ENCODE measurements at places on chromosomes 5 and 9.

DNA sequence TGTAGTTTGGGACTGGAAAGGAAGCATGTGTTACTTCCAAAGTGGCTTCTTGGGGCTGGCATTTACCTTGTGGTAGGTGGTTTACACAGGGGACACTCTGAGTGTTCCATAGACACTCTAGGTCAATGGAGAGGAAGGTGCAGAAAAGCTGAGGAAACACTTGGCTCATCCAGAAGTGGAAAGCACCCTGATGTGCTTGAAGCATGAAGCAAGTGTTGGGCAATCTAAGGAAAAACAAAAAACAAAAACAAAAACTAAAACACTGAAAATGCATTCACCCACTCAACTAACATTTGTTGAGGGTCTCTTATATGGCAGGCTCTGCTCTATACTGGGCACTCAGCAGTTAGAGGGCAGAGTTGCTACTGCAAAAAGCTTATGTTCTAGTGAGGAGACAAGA lies 2.9 kb upstream of the ERAP2 start:
- no peak for DNase-seq

DNA sequence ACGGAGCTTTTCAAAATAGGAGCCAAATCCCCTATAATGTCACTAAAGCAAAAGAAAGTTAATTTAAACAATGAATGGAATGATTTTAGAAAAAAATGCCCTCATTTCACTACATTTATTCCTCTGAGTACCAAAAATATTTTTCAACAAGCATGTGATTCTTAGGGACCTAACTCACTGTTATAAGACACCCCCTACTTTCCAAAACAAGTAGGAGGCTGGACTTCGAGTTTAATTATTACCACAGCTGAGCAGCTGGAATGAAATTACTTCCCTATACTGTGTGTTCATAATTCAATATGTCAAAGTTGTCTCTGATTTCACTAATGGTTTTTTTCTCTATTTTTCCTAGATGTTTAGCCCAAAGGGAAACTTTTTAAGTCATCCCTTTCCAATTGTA lies 61.6 kb downstream of the SAXO1 start:
- no peak for DNase-seq

- DNase-seq = no peak
Measured at GRCh38 chr5:73438645-73439470, 9.7 kb downstream of the FOXD1 start.

DNA sequence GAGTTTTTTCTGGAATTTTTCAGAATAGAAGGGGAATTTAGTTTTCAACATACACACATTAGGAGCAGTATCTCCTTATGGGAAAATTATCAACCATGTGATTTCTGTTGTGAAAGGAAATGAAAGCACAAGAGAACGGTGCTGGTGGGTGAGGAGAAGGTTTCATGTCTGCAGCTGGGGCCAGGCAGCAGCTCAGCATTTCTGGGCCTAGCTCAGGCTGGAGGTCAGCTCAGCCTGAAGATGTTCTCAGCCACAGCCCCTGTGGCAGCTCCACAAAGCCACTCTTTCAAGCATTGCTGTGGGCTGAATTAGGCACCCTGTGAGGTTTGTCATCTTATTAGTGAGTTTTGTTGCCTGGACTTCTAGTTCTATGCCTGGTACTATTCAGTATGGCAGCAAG lies 90.3 kb downstream of the DIRAS2 start:
- no peak for DNase-seq

DNA sequence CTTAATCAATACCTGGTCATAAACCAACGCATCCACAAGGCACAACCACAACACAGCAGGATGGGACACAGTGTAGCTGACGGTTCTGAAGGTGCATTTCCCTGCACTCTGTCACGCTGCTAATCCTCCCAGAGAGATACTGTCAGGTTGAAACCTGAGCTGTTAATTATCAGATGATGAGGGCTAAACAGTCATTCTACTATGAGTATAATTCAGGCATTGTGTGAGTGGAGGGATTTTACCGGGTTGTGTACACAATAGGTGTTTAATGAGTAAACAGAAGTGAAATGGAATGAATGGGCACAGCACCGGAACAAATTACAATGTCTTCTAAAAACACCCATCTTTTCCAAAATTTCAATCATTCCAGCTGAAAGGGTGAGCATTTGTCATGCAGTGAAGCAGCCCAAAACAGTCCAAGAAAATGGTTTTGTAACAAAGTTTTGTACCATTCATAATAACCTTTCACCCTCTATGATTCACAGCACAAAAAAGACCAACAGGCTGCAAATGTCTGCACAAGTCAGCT lies 71.5 kb downstream of the ABCA1 start:
- DNase-seq = no peak

- no peak for DNase-seq
Measured at GRCh38 chr5:141135030-141135717, at the start of gene PCDHB5. Gene PCDHB5, plus strand, starts transcription at chr5:141135206. Its CDS starts 229 bp downstream, at chr5:141135435.

DNA sequence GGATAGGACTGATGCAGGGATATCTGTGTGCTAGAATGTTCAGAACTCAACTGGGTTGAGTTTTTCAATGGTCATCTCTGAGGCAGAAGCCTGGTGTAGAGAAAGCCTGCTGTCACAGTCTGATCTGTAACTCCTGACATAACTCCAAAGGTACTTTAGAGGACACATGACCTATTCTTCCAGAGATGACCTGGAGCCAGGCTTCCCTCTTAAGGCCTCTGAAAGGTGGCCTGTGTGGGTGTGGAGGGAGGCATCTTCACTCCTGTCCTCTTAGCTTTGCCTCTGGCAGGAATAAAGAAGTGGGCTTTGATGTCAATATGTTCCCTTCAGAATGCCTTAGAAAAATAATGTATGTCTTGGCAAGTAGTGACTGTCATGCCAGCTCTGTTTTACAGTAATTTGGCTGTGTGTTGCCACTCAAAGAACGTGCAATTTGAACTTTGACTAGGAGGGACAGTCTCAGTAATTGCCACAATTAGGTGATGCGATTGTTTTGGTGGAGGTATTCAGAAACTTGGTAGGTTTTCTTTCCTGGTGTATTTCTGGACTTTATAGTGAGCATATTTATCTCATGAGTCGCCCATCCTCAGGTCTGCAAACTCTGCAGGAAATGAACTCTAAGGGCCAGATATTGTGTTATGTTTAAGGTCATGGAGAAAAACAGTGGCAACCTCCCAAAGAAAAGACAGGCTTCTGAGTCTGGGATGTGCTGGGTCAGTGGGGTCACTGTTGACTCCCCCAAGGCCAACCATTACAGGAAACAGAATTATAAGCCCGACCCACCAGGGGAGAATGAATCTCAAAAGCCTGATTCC lies 3.2 kb upstream of the C5orf63 start:
- peak; percentile 58 for DNase-seq

GRCh38 chr5:157926977-157927376 lies 68.0 kb upstream of the CLINT1 start:
- DNase-seq = no peak

DNA sequence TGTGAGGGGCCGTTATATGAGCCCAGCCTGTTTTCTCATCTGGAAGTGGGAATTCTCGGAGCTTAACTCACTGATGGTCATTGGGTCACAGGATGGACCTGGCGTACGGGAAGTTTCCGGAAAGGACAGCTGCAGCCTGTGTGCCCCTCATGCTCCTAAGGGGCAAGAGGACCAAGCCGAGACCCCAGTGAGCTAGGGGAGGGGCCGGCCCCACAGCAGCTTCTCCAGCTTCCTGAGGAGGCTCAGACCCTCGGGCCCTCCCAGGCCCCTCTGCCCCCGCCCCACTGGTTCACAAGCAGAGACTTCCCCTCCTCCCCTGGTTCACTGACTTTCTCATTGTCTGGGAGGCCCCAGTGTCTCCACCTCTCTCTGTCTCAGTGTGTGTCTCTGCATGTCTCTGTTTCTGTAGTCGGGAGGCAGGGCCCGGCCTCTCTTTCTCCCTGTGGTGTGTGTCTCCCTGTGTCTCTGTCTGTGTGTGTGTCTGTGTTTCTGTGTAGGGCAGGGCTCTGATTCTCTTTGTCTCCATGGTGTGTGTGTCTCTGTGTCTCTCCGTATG lies 32.3 kb upstream of the FIBCD1 start:
- DNase-seq = no peak

DNA sequence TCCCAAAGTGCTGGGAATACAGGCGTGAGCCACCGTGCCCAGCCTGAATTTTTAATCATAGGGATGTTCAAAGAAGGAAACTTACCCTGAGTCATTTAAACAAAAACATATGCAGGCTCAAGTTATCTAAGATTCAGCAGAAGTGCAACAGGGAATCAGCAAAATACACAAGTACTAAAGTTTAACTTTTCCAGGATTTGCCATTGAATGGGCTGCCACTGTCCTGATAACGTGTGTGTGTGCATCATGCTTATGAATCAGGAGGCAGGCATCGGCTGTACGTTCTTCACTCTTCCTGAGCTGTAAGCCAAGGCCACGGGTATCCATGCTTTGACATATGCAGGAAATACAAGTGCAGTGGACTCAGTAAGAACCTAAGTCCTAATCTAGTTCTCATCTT lies 48.8 kb upstream of the FST start:
- DNase-seq = no peak

DNA sequence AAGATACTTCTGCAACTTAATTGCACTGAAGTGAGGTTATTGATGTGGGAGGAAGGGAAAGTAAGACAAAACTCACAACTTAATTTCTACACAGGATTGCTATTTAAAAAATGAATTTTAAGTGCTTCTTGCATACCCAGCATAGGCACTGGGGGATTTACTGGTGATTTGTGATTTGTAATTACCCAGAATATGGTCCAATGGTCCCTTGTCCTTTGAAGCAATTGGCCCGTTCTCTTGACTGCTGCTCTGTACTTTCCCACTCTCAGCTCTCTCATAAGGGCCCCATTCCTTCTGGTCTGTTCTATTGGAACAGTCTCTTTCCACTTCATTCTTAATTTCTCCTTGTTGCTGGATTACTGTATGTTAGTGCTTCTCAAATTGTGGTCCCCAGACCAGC lies 75.4 kb upstream of the SPATA31D4 start:
- DNase-seq = no peak

- no peak for DNase-seq
Measured at GRCh38 chr5:142411656-142412425, 87.0 kb upstream of the SPRY4 start.

- peak; percentile 36 for DNase-seq
Measured at GRCh38 chr9:128001779-128002298, 21.1 kb upstream of the EEIG1 start.

GRCh38 chr5:7910738-7911428 lies 41.9 kb downstream of the MTRR start:
- DNase-seq = no peak

Measured in skeletal muscle cell (primary cell).